ENCODE measurements at places on chromosomes 2 and 18.

DNA sequence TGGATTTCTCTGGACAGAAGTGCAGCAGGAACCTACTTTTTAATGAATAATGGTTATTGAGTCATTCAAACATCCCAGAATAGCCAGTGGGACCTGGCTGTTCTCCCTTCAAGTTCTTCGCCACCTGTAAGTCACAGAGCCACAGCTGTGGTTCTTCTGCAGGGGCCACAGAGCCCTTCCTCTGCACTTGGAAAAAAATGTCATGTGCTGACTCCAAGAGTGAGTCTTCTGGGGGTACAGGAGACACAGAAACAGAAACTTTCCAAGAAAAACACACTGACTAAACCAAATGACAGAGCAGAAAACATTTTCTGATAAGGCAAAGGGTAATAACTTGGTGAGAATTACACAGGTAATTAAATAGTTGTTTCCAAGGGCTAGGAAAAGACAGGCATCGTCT lies 68.7 kb upstream of the FN1 start:
- DNase-seq, result no peak

- DNase-seq, result no peak
Observed at GRCh38 chr2:103959174-103960128, 894.5 kb upstream of the POU3F3 start.

GRCh38 chr2:199690225-199690624 lies 160.8 kb downstream of the FTCDNL1 start:
- no peak for DNase-seq

GRCh38 chr2:234912437-234912836 lies 39.4 kb upstream of the SH3BP4 start:
- no peak for DNase-seq

DNA sequence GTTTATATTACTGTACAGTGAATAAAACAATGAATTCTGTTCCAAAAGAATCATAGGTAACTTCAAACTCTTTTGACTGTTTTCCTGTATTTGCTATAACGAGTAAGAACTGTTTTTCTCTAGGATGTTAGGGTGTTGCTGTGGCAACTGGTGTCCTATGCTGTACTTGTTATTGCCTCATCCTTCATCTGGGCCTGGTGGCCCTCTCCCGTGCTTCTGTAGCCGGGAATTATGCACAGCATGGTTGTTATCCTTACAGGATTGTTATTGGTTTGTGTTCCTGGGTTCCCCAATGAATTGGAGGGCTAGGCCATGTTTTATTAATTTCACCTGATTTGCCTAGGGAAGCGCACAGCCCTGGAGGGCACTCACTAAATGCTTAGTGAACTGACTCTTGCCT lies 279.2 kb downstream of the PTPRM start:
- no peak for DNase-seq

DNA sequence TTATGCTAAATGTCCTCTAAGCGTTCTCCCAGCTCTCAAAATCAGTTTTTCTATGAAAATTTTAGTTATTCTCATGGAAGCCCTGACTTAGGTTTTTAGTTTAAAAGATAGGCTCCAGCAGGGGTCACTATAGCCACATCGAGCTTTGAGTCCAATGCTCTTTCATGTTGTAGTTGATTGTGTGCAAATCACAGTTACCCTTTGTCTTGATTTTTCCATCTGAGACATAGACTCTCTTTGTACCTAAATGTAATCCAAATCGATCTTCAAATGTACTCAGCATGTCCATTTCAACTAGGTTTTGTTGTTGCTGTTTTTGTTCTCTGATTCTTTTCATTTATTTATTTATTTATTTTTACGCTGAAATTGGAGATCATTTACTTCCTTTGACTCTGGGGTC lies 26.4 kb upstream of the MSTN start:
- no peak for DNase-seq

DNA sequence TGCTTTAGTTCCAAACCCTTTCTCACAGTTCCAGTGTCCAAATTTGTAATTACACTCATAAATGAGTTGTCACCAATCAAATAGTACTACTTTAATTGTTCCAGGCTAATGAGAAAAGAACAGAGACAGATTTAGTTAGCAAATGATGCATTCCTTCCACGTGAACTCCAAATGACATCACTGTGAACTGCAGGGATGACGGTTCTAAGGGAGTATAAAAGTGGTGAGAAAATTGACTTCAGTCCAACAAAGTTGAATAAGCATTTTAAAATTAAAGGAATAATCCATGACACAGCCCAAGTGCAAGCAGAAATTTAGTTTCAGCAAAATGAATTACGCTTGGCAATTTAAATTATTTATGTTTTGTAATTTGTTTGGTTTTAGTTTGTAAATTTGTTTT lies 102.0 kb upstream of the LRATD1 start:
- DNase-seq, result no peak

GRCh38 chr2:48145845-48146452 lies 239.7 kb upstream of the FBXO11 start:
- no peak for DNase-seq

DNA sequence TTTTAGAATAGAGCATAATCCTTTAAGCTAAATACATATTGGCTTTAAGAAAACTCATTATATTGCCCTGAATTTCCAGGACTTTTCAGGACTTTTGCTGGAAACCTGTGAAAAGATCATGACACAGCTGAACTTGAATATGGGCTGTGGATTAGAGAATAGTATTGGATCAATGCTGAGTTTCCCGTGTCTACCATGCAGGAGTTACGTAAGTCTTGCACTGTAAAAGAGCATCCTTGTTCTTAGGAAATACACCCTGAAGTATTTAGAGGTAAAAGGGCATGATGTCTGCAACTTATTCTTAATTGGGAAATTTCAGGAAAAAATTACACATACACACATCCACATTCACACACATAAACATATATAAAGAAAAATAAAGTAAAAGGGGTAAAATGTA lies 82.1 kb downstream of the ZFP36L2 start:
- DNase-seq, result no peak

DNA sequence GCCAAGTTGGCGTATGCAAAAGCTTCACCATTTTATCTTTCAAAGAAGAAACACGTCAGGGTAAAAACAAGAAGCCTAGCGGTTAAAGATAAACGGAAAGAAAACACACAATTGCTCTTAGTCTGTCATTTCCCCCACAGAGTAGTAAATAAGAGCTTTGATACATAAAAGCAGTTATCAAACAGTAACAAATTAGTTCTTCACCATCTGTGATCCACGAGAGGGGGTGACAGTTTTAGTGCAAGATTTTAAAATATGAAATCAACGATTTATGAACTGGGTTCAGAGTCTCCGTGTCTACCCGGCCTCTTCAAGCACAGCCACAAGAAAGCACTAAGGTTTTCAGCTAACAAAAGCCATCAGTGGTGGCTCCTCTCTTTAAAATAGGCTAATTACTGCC lies 703.9 kb upstream of the ID2 start:
- DNase-seq, result no peak

DNA sequence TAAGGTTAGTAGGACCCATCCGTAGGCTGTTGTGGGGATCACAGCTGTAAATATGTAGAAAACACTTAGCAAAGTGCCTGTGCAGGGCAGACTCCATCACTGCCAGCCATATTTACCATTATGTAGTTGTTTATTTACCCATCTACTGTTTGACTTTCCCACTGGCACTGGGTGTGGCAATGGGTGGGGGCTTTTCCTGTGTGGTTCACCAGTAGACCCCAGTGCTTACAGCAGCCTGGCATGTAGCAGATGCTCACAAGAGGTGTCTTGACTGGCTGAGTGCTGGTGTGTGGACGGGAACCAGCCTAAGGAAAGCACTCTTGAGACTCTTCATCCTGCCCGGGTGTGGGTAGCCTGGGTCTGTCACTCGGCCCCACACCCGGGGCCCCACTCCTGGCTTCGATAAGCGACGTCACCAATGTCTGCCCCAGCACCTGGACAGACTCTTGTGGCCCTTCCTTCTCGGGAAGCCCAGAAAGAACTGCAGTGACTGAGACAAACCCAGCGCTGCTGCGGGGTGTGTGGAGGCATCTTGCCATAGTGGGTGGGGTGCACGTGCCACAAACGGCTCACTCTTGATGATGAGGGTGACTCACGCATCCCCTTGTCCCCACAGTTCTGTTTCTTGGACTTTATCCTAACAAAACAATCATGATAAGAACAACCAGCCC lies 78.3 kb downstream of the HDAC4 start:
- DNase-seq, result no peak

- DNase-seq, result no peak
Observed at GRCh38 chr2:191565120-191565519, 112.8 kb upstream of the NABP1 start.

- DNase-seq, result no peak
Observed at GRCh38 chr2:190881084-190881597, 520 bp downstream of the GLS start.

- no peak for DNase-seq
Observed at GRCh38 chr2:241576293-241576654, 17.7 kb downstream of the BOK start.

DNA sequence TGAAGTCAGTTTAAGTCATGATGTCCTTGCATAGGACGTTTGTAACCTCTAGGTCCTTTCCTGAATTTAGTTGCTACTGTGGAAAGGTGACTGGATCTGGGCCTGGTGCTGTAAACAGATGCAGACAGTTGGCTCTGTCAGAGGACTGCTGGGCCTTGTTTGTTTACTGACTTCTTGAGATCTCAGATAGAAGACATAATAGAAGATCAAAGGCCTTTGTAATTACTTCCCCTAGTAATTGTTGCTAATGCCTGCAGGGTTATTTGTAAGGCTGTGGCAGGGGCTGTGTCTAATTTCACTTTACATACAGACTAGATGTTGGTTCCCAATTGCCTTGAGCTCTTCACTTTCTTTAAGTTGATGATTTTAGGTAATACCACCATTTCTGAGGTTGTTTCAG lies 42.5 kb downstream of the LYPD6B start:
- no peak for DNase-seq

DNA sequence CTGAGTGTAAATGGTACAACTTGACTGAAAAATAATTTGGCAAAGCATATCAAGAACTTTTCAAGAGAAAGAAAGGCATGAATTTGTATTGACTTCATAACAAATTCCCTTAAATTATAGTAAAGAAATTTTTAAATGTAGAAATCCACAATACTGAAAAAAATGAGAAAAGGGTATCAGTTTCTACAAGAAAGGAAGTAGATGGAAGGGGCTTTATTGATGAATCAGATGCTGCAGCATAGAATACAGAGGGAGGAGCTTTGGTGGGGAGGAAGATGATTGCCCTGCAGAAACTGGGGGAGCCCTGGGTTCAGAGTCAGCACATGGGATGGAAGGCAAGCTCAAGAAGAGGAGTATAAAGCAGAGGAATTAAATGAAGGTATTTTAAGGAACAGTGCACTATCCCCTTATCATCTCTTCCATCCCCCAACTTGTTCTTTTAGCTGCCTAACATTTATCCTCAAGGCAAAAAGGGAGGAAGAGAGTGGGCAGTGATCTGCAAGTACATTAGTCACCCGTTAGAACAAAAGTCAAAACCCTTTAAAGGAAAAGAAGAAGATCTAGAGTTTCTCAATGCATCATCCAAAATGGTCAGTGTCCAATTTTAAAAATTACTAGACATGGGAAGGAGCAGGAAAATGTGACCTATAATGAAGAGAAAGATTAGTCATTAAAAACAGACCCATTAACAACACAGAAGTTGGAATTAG lies 77.7 kb downstream of the KCTD18 start:
- no peak for DNase-seq

GRCh38 chr2:31378389-31378788 lies 36.2 kb downstream of the XDH start:
- no peak for DNase-seq

GRCh38 chr2:50546790-50547189 lies 485.1 kb downstream of the NRXN1 start:
- DNase-seq, result no peak

DNA sequence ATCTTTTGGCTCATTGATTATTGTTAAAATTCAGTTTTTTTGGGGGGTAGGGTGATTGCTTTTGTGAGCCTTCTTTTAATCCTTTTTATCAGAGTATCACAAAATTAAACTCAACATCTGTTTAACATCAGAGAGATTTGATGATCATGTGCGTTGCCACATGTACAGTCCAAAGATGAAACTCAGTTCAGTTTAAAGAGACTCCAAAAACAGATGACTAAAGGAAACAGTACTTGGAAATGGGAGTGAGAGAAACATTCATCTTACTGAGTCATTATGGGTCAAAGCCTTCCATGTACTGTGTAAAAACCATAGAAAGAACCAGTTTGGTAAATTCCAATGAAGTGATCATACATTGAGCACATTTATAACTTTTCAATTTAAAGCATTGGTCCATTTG lies 53.0 kb downstream of the LYPD6 start:
- no peak for DNase-seq

DNA sequence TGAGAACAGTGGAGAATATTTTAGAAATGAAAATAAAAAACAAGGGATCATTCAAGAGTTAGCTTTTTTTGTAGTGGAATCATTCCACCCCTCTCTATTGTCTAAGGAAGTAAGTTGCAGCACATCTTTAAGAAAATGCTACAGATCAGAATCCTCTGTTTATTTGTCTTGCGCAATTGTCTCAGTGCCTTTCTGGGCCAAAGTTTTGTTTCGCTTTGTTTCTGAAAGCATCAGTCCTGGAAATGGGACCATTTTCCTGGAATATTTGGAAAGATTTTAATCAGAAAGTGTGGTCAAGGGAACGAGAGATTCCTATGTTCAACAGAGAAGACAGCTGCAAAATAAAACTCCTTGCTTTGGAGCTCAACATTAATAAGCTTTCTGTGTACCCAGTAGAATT lies 74.0 kb downstream of the NRXN1 start:
- DNase-seq, result no peak

DNA sequence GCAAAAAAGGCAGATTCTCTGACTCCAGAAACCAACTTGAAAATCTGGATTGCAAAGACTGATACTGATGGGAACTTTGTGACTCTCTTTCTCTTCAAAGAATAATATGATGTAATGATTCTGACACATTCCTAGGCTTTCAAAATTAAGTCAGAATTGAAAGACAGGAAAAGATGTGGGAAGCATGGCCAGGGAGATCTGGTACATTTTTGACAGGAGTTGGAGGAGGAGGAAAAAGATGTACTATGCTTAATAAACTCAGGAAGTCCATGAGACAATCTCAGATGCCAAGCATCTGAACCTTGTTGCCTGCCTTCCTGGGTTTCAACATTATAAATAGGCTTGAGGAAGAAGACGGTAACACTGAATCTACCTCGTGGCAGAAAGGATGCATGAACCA lies 34.2 kb downstream of the KLF7 start:
- DNase-seq, result no peak

GRCh38 chr2:79935771-79936657 lies 368.5 kb downstream of the LRRTM1 start:
- DNase-seq, result no peak

DNA sequence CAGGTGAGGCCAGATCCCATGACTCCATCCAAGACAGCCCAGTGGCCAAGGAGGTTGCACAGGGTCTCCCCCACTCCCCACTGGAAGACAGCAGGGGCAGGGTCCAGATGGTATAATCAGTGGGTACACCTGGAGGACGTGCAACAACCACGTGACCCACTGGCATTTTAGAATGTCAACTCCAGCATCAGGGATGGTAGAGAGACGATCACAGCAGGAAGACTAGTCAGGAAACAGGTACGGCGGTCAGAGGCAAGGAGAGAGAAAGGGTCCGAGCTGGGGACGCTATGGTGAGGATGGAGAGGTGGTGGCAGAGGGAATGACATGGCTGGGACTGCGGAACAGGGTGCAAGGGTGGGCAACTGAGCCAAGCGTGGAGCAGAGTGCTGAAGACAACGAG lies 23.0 kb downstream of the SERTAD2 start:
- DNase-seq, result no peak

- DNase-seq, result no peak
Observed at GRCh38 chr2:86297382-86298147, 39.9 kb downstream of the REEP1 start.

- no peak for DNase-seq
Observed at GRCh38 chr2:195496991-195497390, 160.0 kb upstream of the SLC39A10 start.
